ENCODE measurements at places on chromosomes 11 and 22. TPM values are rescaled to one million over a fixed set of nuclear protein-coding genes. Genes with fewer than 3 reads are reported as not detected.

DBX1 gene
- not detected for total RNA-seq

DNA sequence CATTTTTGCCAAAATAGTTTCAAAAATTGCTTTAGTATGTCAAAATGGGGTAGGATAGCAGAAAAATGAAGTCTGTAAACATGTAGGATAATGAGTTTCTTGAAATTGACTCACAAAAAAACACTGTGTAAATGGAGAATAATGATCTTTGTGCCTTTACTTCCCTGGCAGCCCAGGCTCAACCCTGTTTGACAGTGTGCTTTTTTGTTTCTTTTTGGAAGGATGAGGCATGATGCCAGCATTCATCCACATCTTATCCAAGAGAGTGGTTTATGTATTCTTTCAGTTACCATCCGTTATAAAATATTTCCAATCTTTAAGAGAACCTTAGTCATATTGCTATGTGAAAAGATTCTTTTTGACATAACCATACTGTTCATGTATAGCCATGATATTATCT is 70.6 kb downstream of the ARHGAP42 start:
- no peak for DNase-seq

GRCh38 chr11:19846654-19847305 is 134.1 kb downstream of the NAV2 start:
- no peak for DNase-seq

DNA sequence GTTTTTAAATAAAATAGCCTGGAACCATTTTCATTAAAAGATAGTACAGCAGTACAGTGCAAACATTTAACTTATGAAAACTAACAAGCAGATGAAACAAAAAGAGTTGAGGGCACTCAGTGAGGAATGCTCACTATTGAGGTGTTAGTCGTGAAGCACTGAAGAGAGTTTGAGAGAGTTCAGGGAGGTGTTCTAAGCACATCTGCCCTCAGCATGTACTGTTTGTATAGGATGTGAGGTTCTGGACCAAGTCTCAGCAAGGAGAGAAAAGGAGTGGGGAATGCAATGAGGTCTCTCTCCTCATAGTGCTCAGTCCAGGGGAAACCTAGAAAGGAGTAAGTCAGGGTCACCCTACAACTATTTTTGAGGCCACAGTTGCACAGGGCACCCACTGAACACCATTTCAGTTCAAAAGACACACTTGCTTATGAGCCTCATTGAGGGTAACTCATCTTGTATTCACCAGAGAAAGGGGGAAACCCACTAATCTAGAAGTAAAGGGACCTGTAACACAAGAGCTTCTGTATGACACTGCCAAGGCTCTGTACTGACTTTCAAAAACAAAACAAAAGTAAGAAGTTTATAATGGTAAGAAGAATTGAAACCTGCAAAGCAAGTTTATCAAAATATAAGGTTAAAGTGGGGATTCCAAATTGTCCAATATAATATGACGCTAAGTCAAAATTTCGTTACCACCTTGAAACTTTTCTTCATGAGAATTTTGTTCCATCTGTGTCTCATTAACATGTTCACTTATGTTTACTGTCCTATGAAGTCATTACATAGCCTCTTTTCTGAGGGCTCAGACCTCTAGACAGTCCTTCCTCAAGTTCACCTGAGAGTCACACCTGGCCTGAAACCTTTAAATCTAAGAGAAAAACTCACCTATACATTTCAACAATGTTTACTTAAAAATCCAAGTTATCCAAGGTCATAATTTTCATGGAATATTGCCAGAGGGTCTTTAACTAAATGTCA is 275.3 kb downstream of the ETS1 start:
- DNase-seq = no peak

GRCh38 chr11:117752071-117752470 is 44.9 kb downstream of the DSCAML1 start:
- DNase-seq = no peak

DNA sequence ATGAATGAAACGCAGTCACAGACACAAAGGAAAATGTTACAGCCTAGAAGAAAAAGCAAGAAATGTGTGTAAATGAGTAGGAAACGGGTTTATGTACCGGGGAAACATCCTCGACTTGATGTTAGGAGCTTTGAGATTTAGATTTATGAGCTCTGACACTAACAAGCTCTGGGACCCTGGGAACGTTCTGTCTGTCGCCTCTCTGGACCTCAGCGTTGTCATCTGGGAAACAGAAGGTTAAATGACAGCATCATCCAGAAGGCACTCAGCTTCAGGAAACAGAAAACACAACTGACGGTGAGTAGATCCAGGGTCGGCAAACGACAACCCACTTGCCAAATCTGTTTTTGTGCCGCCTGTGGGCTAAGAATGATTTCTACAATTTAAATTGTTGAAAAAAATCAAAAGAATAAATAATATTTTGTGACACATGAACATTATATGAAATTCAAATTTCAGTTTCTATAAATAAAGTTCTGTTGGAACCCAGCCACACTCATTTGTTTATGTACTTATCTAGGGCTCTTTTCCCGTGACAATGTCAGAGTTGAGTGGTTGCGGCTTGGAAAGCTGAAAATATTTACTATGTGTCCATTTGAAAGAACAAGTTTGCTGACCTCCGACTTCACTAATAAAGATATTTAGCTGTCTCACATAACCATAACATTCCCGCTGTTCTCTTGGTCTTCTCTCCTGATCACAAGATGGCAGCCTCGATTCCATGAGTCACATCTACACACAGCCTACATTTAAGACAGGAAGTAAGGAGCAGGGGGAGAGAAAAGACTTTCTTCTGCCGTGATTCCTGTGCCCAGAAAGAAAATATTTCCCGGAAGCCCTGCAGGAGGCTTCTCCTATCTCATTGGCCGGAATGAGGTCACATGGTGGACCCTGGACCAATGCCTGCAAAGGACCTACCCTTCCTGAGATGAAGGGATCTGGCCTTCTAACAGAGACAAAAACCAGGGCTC is 47.1 kb upstream of the SYT13 start:
- no peak for DNase-seq

All from kidney (tissue), 22 donors.